Upper lobe of left lung (tissue), 6 donors: ENCODE measurements at places on chromosomes 4 and X.

- no peak for DNase-seq
These were observed 100.1 kb downstream of the RTL5 start for GRCh38 chrX:72031634-72032033.

DNA sequence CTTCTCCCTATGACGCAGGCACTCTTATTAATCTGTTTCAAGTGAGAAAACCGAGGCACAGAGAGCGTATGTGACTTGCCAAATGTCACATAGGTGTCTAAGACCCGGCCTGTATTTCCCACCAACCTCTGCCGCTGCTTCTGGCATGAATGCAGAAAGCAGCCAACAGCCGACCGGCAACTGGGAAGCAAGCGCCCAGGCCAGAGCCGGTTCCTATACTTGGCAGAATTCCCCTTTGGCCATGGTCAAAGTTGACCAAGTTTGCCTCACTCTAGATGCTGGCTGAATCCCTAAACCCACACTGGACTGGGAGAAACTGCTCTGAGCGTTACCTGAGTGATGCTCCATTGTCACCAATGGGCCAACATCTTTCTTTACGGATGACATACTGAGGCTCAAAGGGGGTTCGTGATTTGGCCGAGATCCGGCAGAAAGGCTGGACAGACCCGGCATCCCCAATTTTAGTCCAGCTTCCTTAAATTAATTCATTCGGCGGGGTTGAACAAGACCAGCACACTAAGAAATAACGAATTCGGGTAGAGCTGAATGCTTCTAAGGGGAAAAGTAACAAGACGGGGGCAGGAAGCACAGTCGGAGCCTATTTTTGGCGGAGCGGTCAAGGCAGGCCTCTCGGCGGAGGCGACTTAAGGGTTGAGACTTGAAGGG is 11.2 kb downstream of the MSX1 start:
- no peak for DNase-seq

GRCh38 chr4:169438057-169438480 is 167.3 kb upstream of the SH3RF1 start:
- no peak for DNase-seq

GRCh38 chr4:913280-913618 is 18.9 kb downstream of the GAK start:
- no peak for DNase-seq

DNA sequence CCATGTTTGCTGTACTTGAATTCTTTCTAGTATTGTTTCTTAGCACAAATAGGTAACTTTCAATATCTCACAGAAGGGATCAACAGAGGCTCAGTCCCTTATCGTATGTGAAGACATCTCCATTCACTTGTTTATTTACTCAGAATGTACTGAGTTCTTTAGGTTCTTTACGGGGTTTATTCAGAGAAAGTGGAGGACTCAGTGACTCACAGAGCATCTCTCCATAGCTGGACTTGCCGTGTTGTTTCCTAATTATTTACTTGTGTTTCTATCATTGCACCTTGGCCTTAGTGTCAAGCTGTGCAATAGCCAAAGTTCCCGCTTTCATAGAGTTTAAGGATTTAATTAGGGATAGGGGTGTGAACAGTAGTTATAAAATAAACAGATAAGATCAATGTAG is 57.1 kb downstream of the RHOH start:
- DNase-seq: no peak
